ENCODE measurements at places on chromosomes 2 and 18.

GRCh38 chr2:14536976-14537375, 95.5 kb upstream of the LRATD1 start:
- DNase-seq: no peak

- DNase-seq: no peak
These were observed 15.1 kb downstream of the GMCL1 start for GRCh38 chr2:69844560-69844959.

DNA sequence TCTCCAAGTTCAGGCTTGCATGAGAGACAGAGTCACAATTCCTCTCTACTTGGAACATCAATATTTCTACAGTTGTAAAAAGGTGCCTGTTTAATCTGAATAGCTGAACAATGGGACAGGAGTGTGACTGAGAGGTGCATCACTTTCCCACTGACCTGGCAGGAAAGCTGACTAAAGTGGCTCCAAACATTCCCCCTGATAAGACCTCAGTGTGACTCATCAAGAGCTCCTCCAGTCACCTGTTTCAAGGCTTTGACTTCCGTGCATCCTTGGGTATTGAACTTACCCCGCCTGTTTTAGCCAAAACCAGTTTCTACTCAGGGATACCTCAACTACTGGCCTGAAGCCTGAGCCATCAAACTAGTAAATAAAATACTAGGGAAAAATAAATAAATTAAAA, 453.9 kb upstream of the DDX18 start:
- DNase-seq: no peak

- no peak for DNase-seq
These were observed 46.2 kb downstream of the IWS1 start for GRCh38 chr2:127479866-127480743.

GRCh38 chr2:100945930-100946607, 56.0 kb upstream of the RPL31 start:
- no peak for DNase-seq

DNA sequence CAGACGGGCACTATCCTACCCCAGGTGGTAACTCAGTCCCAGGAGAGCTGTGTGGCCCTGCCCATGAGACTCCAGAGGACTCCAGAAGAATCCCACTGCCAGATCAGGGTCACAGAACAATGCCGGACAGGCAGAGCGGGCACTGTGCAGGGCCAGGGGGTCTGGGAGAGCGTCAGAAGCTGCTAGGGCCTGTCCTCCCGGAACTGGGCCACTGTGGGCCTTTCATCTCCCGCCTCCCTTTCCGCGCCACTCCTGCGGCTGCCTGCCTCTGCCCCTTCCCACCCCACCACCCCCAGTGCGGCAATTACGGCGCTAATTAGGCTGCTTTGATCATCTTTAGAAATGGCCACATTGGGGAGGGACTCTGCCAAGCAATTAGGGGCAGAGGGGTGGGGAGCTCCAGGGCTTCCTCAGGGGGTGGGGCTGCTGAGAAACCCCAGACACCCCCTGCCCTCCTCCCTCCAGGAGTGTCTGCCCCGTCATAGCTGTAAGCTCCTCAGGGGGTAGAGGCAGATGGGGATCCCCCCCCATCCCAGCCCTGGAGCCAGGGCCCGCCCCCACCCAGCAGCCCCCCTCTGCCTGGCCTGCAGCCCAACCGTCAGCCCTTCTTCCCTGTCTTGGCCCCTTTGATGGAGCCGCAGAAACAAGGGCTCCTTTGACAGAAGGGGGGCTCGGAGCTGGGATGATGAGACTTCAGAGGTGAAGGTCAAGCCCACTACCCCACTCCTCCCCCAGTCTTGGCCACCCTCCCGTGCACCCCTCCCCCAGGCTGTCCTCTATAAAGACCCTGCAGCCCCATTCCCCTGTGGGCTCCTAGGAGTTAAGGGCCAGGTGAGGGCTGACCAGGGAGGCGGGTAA, at the start of gene PRSS56:
Gene PRSS56, plus strand, starts transcription at position 808 of the 858 bp plus-strand sequence. CDS start 211 bp downstream, outside the sequence.
- DNase-seq: no peak

GRCh38 chr18:57278933-57279332, 73.4 kb upstream of the ST8SIA3 start:
- no peak for DNase-seq

All from activated CD4-positive, alpha-beta T cell treated with anti-CD3 and anti-CD28 coated beads, Interleukin-2, amount 50 U/mL, for 24 hours (primary cell).